ENCODE measurements at places on chromosomes 4 and X.

GRCh38 chrX:55874807-55875206 lies 157.3 kb downstream of the RRAGB start:
- peak; percentile 3 for DNase-seq

GRCh38 chr4:184823014-184823413 lies 2.8 kb downstream of the ACSL1 start:
- no peak for DNase-seq

DNA sequence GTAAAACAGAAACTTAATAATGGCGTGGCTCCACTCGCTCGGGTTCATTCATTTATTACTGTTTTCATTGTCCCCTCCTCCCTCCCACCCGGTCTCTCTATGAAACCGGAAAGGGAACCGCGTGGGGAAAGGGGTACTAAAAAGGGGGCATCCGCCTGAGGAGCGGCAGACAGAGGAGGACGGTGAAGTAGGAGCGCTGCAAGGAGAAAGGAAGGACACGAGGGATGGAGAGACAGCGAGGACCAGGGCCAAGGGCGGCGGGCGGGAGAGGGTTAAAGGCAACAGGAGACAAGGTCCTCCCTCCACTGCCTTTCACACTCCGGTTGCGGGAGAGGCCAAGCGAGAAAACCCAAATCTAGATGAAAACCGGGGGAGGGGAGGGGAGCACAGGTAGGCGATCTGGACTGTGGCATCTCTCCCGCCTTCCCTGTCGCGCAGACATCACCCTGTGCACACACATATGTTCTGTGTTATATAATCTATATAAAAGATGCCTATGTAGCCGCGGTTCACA lies 829 bp downstream of the ELOVL6 start:
- peak; percentile 73 for DNase-seq

GRCh38 chr4:185224597-185224996 lies 15.2 kb downstream of the SNX25 start:
- no peak for DNase-seq

DNA sequence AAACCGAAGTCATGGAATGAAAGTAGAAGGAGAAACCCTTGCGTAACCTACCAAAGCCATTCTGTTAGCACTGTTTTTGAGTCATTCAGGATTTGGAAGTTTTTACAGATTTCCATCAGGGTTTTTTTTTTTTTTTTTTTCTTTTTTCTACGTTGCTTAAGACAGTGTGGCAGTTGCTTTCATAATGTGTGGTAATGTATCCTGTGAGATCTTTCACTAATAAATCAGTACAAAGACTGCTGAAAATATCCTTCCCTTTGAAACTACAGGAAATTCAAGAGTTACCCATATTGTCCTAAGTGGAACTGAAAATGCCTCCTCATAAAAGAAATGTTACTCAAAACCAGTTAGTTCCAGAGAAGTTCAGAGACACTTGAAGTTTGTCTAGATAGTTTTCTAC lies 137.8 kb downstream of the RAPGEF2 start:
- no peak for DNase-seq

DNA sequence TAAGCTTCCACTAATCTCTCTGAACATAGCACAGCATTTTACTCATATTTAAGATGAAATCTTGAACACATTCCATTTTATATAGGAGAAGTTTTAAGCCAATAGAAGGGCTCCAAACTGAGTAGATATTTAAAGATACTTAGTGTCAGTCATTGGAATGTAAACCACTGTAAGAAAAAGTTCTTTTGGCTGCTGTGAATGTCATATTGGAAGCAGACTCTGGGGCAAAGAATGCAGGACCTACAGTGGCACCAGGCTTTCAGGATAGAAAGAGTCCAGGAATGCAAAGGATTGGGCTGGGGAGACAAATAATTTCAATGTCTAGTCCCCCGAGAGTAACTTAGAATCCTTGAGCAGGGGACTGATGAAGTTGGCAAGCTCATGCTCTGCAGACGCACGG lies 1047.7 kb downstream of the STIM2 start:
- DNase-seq, result no peak

GRCh38 chrX:135403374-135403773 lies 18.4 kb upstream of the SMIM10L2A start:
- no peak for DNase-seq

- DNase-seq, result peak; percentile 29
These were observed 173.0 kb downstream of the ANK2 start for GRCh38 chr4:113222471-113222870.

DNA sequence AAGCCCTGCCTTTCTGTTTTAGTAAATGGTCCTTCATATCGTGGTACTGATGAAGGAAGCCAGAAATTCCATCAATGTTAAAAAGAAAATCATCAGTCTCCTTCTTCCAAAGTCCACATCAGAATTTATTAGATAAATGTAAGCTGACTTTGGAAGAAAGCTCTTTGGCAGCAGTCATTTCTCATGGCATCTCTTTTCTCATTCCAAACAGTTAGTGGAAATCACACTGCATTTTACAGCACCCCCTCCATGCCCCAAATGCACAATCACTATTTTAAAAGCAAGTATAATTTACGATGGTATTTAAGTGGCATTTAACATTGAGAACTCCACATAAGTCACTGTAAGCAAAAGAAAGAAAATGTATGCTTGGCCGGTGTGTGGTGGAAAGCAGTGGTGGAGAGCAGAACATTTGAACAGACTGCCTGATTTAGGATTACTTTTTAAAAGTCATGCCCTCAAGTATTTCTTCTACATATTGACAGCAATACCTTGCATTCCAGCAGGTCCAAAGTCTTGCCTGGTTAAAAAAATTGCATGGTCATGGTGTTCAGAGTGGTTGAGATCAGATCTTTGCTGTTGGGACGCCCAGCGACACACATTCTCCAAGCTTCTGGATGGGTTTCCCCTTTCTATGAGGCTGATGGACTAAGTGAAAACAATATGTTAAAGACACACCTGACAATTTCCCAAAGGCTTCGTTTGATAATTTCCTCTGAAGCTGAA lies 248.6 kb downstream of the ADAMTS3 start:
- no peak for DNase-seq

- DNase-seq, result no peak
These were observed 100.8 kb upstream of the USP38 start for GRCh38 chr4:143083756-143084472.

- no peak for DNase-seq
These were observed 279.0 kb upstream of the GK2 start for GRCh38 chr4:79687006-79687405.
